ENCODE measurements at places on chromosomes 6 and 20.

- DNase-seq = no peak
Measured at GRCh38 chr20:25006431-25007167, 14.0 kb upstream of the APMAP start.

GRCh38 chr6:9140172-9140571, 704.8 kb upstream of the SLC35B3 start:
- DNase-seq = no peak

- DNase-seq = no peak
Measured at GRCh38 chr6:111750753-111751673, 122.2 kb downstream of the FYN start.

- DNase-seq = no peak
Measured at GRCh38 chr6:156777577-156778453, 637 bp downstream of the ARID1B start.

DNA sequence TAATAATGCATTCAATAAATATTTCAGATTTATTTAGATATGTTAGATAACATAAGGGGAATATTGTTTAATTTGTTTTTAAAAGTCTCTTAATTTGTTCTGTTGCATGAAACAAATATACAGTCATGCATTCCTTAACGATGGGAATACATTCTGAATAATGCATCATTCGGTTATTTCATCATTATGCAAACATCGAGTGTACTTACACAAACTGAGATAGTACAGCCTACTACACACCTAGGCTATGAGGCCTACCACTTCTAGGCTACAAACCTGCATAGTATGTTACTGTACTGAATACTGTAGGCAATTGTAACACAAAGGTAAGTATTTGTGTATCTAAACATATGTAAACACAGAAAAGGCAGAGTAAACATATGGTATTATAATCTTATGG, 118.7 kb downstream of the EPHA7 start:
- DNase-seq = no peak

- DNase-seq = no peak
Measured at GRCh38 chr6:163984124-163984936, 569.8 kb downstream of the QKI start.

- no peak for DNase-seq
Measured at GRCh38 chr6:97014595-97014994, 90.1 kb downstream of the KLHL32 start.

Data from ascending aorta (tissue), 2 donors.